ENCODE measurements at places on chromosomes 1 and 21.

- DNase-seq = no peak
These were observed 745.8 kb downstream of the MRPL39 start for GRCh38 chr21:24861471-24861870.

DNA sequence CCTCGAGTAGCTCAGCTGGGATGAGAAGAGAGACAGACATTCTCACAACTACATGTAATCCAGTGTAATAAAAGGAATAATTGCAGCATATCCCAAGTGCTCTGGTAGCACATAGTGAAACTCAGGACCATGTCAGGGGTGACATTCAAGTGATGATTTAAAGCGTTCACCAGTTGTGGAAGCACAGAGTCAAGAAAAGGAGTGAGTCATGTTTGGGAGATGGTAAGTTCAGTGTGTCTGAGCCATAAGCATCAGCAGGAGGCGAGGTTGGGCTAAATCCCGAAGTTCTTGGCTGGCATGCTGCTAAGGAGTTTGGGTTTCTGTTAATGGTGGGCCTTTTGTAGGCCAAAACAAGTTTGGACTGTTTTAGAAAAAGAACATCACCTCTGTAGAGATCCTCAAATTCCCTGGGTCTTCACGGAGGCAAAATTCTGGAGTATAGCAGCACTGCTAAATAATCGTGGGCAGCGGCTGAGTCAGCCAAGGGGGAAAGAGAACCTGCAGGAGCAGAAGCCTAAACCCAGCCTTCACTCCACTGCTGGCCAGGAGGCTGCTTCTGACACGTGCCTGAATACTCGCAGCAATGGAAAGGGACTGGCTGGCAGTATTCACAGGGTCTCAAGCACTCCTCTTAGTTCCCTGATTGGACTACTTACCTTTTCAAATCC lies 7.2 kb upstream of the NHLH1 start:
- DNase-seq = no peak

- DNase-seq = no peak
These were observed 63.0 kb downstream of the KCNN3 start for GRCh38 chr1:154807048-154807591.

DNA sequence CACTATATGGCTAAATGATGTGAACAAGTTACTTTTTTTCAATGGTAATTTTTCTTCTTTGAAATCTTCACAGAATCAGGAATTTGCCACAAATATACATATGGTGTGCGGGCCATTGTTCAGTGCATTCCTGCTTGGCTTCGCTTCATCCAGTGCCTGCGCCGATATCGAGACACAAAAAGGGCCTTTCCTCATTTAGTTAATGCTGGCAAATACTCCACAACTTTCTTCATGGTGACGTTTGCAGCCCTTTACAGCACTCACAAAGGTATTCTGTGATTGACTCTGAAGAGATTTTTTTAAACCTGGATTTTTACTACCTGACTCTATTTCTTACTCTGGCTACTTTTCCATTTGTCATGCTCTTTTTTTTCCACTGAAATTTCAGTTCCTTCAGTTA lies 76.2 kb upstream of the KIAA1614 start:
- DNase-seq = no peak

GRCh38 chr1:30087465-30087864 lies 635.9 kb downstream of the MATN1 start:
- no peak for DNase-seq

GRCh38 chr1:11488201-11488770 lies 9.3 kb downstream of the DISP3 start:
- no peak for DNase-seq

- no peak for DNase-seq
These were observed 97.2 kb downstream of the VPS13D start for GRCh38 chr1:12326986-12327385.

DNA sequence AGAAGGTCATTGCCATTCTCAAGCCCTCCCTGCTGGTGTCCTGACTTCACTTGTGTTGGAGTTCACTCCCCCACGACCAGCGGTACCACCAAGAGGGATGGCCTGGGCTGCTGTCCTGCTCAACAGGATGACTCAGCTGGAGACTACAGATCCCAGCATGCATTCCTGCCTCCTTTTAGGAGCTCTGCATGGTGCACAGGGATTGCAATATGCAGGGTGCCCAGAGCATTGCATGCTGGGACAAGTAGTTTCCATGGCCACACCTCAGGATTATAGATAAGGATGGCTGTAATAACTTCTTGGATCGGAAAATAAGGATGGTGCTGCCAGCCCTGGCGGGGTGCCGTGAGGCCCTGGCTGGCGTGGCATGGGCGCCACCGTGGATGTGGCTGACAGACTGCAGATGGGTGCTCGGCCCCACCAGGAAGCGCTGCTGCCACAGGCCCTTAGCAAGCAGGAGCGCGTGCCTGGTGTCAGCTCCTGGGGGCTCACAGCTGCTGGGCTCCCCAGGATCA lies 150.0 kb downstream of the CASZ1 start:
- no peak for DNase-seq

- no peak for DNase-seq
These were observed 21.2 kb downstream of the CRNN start for GRCh38 chr1:152392909-152393308.

DNA sequence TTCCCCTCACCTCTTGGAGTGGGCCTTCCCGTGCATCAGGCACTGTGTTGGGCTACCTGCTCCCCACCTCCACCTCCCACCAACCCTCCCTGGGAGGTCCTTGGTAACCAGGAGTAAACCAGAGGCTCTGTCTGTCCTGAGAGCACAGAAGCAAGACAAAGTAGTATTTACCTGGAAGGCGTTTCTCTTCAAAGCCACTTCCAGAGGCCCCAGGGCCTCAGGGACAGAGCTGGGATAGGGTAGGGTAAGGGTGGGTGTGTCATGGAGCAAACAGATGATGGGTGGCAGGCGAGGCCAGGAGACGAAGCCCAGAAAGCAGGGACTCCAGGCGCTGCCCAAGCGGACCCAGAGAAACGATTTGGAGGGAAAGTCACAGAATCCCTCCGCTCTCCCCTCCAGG lies 77.2 kb upstream of the TARDBP start:
- DNase-seq = no peak

DNA sequence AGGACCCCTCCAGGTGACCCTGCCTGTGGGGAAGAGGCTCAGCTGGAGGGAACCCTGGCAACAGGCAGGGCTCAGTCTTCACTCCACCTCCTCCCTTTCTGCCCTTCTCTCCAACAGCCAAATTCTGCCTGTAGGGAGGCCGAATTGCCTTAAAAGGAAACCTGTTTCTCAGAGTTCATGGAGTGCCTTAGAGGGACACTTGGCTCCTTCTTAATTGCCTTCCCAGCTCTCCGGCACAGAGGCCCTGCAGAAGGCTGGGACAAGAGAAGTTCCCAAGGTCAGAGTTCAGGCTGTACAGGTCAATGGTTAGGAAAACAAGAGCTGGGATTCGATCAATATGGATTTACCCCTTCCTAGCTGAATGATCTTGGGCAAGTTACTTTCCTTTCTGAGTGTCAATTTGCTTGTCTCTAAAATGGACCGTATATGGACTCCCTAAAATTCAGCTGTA lies 6.2 kb downstream of the CSRP1 start:
- no peak for DNase-seq

GRCh38 chr21:42575111-42575510 lies 61.5 kb downstream of the SLC37A1 start:
- DNase-seq = no peak

- no peak for DNase-seq
These were observed 151.3 kb downstream of the CLIC6 start for GRCh38 chr21:34820051-34820450.

- no peak for DNase-seq
These were observed 44.5 kb upstream of the CCDC190 start for GRCh38 chr1:162905174-162906158.

DNA sequence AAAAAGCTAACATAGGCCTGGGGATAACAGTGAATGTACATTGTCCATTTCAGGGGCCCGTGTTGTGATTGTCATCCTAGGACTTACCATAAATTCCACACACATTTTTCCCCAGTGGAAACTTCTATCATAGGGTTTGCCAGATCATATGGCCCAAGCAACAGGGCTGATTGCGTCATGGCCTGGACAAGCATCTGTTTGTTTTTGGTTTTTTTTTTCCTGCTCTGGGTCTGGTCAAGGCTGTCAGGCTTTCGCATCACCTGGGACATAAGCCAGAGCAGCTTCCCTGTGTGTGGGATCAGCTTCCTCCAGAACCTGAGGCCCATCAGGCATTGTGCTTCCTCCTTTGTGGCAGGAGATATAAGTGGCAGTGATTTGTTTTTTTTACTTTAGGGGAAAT lies 598.5 kb upstream of the USP24 start:
- DNase-seq = no peak

- DNase-seq = no peak
These were observed 110.8 kb upstream of the HOOK1 start for GRCh38 chr1:59703918-59704378.

- no peak for DNase-seq
These were observed 33.5 kb upstream of the ABCD3 start for GRCh38 chr1:94384485-94385265.

GRCh38 chr1:204455063-204455830 lies 39.4 kb downstream of the PIK3C2B start:
- DNase-seq = no peak

DNA sequence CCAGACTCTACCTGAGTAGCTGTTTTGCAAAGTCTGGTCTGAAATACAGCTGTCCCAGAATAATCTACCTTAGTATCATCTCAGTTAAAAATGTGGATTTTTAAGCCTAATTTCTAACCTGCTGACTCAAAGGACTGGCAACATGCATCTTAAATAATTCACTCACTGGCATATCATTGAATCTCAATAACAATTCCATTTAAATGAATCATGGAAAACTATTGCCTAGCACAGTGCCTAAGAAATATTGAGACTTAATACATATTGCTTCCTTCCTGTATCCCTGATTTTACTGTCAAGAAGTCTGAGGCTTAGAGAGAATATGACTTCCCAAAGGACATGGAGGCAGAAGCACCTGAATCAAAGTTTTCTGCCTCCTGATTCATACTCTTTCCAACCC lies 3.1 kb downstream of the CCDC190 start:
- DNase-seq = no peak

GRCh38 chr1:29767088-29767685 lies 530.9 kb downstream of the PTPRU start:
- DNase-seq = no peak

DNA sequence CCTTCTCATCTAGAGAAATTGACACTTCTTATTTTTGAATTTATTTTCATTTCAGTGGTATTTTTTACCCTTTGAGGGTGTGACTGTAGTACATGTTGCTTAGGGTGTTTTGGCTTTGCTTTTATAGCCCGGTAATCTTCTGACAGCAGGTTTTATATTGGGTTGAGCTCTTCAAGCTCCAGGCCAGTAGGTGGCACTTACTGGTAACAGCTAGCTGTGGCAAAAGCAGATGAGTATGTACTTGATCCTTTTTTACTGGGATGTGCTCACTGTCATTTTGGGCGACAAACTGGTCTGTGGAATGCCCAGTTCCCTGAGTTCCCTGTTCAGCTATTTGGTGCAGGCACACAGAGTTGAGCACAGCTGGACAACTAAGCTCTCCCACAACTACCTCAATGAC lies 916.2 kb upstream of the B3GALT2 start:
- DNase-seq = peak; percentile 11

GRCh38 chr1:227774051-227774731 lies 39.0 kb downstream of the SNAP47 start:
- DNase-seq = no peak

- no peak for DNase-seq
These were observed 28.2 kb upstream of the KLHDC7A start for GRCh38 chr1:18452550-18452949.

DNA sequence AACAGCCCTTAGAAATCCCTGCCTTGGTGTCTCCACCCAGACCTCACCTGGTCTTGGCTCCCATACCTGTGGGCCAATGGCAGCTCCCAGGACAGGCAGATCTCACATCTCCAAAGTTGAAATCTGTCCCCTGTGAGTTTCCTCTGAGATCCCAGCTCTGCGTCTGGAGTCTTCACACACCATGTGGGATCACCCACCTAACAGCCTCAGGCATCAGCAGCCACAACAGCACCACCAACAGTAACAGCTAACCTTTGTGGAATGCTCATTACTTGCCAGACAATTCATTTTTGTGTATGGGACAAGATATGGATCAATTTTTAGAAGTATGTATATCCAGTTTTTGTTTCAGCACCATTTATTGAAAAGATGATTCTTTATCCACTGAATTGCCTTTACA lies 523.2 kb downstream of the MATN1 start:
- DNase-seq = no peak

DNA sequence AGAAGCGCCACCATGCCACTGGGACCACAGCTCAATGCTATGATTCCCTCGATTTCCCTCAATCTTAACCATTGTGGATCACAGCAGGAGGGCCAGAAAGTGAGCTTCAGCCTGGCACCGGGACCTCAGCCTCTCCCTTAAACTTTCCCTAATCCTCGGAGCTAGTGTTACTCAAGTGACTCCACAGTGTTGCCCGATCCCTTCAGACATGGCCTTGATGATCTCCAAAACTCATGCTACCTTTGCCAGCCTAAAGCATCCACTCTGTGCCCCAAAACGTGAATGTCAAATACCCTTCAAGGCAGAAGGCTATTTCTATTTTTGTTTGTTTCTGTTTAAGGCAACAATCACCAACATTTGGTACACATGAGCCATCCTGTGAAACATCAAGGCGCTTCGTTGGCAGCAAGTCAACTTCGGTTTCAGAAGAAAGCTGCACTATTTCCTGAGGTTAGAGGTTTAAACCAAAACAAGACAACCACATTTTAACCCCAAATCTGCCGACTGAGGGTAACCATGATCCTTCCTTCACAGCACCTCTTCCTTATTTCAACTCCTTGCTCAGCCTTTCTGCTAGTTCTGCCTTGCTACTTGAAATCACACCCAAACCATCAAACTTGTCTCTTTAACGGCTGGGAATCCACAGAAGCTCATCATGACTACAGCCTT lies 94.4 kb upstream of the KRTAP19-8 start:
- DNase-seq = no peak

DNA sequence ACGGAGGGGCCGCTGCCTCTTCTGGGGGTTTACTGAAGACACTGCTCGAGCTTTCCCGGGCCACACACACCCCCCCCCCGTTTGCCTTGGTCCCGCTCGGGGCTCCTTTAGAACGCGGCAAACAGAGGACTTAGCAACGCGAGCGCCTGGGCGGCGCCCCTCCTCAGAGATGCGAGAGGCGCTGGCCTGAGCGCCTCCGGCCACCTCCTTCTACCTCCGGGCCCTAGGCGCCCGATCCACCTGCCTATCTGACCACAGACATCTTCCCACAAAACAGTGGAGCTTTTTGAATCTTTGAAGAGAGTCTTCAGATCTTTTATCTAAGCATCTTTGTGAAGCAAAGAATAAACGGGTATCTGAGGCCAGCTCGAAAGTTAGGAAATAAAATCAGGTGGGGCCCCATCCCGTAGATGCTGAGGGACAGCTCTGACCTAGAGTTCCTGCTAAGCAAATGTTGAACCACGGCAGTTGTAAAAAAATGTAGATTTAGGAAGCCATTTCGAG lies 436 bp upstream of the TTLL7 start:
- DNase-seq = peak; percentile 90

DNA sequence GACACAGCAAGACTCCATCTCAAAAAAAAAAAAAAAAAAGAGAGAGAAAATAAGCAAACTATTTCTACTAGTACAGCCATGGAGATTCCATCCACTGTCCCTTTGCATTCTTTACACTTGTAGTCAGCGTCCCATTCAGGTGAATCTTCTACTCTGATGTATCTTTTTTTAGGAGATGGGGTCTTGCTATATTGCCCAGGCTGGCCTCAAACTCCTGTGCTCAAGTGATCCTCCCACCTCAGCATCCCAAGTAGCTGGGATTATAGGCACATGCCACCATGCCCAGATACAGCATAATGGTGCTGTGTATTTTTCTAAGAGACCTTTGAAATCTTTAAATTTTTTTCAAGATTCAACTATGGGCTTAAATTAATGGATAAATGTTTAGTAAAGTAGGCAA lies 8.1 kb upstream of the CENPL start:
- no peak for DNase-seq
